ENCODE measurements at places on chromosomes 16 and 17.

GRCh38 chr17:50634224-50634914, at the start of gene ABCC3:
Gene ABCC3 (plus strand): TSS chr17:50634881. CDS start chr17:50634937, 56 bp downstream.
- no peak for DNase-seq

- no peak for DNase-seq
Observed at GRCh38 chr16:1488054-1488601, 616 bp downstream of the PTX4 start.

GRCh38 chr16:66568355-66568754, 2.1 kb downstream of the CMTM1 start:
- no peak for DNase-seq

GRCh38 chr16:87945351-87946042, 5.7 kb upstream of the BANP start:
- no peak for DNase-seq

DNA sequence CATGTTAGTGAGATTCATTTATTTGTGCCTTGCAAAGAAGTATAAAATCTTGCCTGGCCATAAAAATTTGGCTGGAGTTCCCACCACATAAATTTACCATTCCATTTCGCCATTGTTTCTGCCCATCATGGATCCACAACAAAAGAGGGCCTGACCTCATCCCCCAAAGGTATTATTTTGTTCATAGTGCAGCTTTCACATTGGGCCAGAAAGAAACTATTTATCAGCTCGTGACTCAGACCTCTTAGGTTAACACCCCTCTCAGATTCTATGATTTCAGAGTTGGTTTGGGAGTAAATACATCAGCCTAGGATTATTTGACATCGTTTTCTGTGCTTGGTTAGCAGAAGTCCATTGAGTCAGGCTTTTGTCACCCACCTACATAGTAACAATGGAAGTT, 108.1 kb downstream of the SHISA6 start:
- no peak for DNase-seq

DNA sequence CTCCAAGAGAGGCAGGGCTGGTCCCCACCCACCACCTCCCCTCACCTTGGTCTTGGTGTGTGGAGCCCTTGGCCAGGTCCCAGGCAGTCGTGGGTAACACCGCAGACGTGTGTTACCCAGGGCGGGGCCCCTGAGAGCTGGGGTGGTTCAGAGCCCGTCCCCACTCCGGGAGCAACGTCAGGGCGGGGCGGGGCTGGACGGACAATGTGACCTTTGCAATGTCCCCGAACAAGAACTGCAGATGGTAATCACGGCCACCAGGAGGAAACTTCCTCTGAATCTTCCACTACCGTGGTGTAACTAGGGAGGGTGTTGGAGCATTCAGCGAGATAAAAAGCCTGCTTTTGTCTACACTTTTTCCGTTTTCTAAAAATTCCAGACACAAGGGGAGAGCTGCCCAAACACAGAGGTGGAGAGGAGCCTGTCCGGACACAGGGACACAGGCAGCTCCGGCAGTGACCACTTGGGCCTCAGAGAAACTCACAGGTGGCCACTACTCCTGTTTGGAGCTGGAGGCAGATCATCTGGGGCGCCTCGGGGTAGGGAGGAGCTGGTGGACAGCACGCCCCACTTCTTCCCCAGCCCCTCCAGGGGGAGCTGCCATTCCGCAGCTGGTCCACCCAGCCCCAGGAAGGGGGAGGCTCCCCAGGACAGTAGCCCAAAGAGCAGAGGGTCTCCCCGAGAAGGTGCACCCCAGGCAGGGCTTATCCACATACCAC, 14.2 kb upstream of the SLC38A10 start:
- DNase-seq, result no peak

- DNase-seq, result no peak
Observed at GRCh38 chr16:81624760-81625543, 154.1 kb upstream of the PLCG2 start.

DNA sequence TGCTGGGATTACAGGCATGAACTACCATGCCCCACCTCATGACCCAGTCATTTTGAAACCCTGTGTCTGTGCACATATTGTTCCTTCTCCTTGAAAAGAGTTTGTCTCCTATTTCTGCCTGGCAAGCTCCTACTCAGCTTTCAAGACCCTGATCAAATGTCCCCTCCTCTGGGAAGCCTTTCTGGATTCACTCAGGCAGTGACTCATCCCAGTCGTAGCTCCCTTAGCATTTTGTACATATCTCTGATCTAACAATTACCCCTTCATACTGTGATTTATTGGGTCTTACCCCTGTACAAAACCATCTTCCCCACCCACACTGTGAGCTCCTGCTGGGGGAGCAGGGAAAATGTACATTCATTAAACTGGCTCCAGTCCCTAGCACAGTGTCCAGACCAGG, 18.1 kb upstream of the ABCC12 start:
- no peak for DNase-seq

DNA sequence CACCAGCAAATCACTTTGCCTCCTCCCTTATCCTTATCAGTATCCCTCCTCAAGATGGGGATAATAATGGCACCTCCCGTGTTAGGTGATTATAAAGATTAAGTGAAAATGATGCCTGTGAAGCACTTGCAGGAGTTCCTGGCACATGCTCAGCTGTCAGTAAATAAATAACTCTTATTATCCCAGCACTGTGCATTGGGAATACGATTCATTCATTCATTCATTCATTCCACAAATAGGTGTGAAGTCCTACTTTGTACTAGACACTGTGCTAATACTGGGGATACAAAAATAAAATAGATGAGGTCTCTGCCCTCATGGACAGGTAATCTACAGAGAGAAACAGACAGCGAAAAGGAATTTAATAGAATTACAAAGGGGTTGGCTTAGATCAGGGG, 2.0 kb downstream of the XYLT2 start:
- no peak for DNase-seq

DNA sequence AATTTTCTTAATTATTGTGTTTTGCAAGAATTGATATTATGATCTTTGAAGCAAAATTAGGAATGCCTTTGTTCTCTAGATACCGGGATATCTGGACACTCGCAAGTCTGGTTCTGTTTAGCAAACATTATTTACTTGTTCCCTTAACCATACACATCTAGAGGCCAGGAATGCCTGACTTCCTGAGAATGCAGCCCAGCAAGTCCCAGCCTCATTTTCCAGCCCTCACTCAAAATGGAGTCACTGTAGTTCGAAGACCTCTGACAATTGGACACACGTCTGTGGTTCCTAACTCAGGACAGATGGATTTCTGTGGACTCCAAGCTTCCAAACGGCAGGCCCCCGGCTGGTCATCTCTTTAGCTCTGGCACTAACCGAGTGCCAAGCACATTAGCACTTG, 355.4 kb upstream of the RBFOX1 start:
- DNase-seq, result no peak

DNA sequence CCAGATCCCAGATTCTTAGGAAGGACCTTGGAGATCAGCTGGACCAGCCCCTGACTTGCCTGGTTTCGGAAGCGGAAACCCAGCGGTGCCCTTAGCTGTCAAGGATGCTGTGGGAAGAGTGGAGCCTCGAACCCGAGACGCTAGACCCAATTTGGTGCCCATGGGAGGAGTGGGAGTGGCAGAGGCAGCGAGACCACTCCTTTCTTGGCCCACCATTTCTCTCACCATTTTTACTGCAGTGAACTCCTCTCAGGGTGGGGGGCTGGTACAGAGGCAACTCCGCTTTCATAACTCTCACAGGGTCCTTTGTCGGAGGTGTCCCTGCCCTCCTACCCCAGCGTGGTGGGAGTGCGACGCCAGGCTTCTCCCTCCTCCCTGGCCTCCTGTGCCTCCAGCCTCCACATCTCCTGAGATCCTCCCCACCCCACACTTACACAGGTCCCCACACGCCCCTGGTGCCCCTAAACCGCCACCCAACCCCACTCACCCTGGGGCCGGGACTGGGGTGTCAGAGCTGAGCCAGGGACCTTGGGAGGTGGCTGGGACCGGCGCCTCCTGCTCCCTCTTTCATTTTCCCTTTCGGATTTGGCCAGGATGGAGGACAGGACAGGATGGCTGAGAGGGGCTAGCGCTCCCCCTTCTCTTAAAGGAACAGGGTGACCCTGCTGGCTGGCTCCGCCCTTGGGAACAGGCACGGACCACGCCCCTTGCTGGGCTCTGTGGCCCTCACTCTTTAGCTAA, at the start of gene GJD3:
Gene GJD3, minus strand, starts transcription at position 617 of the 741 bp plus-strand sequence. CDS start 922 bp downstream, outside the sequence.
- DNase-seq, result no peak

GRCh38 chr16:56425439-56425832, at the start of gene AMFR:
Gene AMFR (minus strand): TSS chr16:56425545. CDS start chr16:56425327, 218 bp downstream.
- peak; percentile 69 for DNase-seq

GRCh38 chr16:1403733-1404132, 10.8 kb downstream of the UNKL start:
- DNase-seq, result no peak

- DNase-seq, result no peak
Observed at GRCh38 chr17:72294487-72294893, 173.7 kb downstream of the SOX9 start.

DNA sequence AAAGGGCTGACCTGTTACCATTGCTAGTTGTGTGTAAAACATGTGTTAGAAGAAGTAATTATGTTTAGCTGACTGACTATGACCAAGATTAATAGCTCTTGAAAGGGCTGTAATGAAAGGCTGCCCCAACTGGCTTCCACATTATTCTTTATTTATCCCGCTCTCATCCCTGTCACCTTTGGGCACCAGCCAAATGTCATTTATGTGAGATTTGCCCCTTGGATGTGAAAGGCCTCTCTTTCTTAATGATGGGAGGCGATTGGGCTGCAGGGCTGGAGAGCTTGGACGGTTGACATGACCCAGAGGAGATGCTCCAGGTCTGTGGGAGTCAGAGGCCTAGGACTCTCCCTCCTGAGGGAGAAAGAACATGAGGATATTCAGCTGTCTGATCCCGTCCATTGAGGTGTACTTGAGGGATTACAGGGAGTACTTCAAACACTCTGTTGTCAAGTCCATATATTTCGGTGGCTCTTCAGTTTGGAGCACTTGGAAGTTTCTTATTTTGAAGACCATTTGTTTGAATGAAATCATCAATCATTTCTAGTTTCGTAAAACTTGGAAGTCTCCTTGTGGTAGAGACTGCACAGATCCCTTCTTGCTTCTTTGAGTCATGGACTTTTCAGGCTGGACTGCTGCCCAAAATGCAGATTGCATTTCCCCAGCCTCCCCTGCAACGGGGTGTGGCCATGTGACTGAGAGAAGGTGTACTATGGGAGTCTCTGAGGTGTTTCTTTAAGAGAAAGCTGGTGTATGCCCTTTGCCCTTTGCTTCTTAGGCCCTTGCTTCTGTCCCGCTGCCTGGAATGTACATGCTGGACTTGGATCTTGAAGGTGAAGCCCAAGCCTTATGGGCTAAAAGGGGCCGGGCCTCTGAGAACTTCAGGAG, 51.3 kb downstream of the FTO start:
- DNase-seq, result no peak

DNA sequence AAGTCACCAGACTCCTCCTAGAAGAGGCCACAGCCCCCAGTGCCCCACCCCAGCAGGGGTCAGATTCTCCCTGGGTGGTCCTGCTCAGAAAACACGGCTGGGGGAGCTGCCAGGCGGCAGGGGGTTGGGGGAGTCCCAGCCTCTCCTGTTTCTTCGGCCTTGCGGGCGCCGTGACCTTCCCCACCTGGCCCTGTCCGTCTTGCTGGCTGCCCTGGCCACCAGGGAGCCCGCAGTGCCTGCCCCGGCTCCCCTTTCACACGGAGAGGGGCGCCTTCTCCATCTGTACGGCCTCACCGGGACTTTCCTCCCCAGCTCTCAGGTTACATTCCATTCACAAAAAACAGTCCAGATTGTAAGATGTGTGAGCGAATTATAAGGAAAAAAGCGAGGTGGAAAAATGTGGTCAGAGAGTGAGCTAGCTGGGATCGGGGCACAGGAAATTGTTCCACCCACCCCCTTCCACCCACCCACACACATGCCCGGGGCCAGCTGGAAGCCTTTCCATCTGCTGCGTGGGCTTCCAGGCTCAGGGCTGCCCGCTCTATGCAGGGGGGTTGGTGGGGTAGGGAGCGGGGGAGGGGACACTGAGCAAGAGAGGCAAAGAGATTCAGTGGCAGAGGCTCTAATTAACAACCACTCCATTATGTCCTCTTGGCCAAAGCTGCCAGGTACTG, 14.6 kb upstream of the CIBAR2 start:
- peak; percentile 49 for DNase-seq

DNA sequence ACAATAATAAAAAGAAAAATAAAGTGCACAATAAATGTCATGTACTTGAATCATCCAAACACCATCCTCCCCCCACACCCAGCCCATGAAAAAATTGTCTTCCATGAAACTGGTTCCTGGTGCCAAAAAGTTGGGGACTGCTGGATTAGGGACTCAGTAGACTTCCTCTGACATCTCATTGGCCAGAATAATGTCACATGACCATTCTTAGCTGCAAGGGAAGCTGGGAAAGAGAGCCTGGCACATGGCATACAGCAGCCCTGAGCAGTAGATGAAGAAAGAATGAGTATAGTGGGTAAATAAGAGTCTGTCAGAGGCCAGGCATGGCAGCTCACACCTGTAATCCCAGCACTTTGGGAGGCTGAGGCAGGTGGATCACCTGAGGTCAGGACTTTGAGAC, 12.5 kb downstream of the ITPRIPL2 start:
- DNase-seq, result no peak

DNA sequence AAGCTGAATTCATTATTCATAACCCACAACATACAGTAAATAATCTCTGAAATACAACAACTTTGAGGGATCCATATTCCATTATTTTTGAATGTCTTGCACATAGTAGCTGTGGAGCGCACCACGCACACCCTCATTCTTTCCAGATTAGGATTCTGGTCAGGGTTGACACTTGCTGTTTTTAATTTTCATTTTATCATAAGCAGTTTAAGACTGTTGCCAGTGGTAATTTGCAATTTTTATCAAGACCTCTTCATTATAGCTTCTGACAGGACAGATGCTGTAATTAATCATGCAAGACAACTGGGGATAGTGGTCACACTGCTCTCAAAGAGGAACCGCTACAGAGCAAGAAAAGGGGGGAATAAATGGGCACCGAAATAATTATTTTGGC, 109.7 kb downstream of the TOX3 start:
- no peak for DNase-seq

- DNase-seq, result no peak
Observed at GRCh38 chr16:57998992-57999365, 1.5 kb downstream of the ZNF319 start.

- DNase-seq, result no peak
Observed at GRCh38 chr16:75053791-75054555, 55.1 kb downstream of the ZNRF1 start.

DNA sequence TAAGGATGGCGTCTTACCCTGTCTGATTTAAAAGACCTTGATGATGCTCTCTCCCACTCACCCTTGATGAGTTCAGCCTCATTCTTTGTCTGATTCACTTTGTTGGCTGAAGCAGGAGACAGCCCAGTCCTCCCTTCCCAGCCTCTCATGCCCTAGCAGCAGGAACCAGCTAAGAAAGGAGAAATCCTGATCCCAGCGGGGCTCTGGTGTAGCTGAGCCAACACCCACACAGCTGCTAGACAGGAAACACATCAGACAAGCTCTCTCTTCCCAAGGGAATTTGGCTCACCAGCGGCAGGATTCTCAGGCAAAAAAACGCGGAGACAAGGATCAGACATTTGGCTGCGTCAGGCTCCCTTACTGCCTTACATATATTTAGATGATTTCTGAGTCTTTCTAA, 211.5 kb downstream of the CDH11 start:
- DNase-seq, result no peak

All from stimulated activated CD4-positive, alpha-beta T cell treated with anti-CD3 and anti-CD28 coated beads, Interleukin-4, amount 100 ng/mL, for 1 hour (primary cell).